ENCODE measurements at places on chromosomes 1 and 21.
A peak's percentile ranks its signal among the peaks of the same experiment; 100 is the strongest.

- no peak for DNase-seq
Observed at GRCh38 chr1:154953611-154954038, 2.3 kb downstream of the PBXIP1 start.

DNA sequence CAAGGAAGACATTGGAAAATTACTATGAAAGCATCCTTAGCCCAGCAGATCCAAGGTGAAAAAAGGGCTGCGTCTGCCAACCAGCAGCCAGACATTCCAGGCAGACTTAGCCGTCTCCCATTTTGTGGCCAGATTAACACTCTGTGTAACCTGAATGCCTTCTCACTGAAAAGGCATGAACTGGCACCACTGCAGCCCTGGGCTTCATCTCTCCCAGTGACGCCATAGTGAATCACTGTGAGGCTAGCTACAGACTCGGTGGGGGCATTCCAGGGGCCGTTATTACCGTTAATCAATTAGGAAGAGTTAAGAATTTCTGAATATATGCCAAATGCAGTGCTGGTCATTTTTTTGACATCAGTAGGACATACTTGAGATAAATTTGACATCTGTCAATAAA, 627.4 kb downstream of the LMO4 start:
- peak; percentile 97 for DNase-seq

GRCh38 chr1:13769212-13769611, 69.2 kb downstream of the PRDM2 start:
- DNase-seq, result no peak

GRCh38 chr21:16563795-16564194, 834.0 kb downstream of the USP25 start:
- DNase-seq, result peak; percentile 35

DNA sequence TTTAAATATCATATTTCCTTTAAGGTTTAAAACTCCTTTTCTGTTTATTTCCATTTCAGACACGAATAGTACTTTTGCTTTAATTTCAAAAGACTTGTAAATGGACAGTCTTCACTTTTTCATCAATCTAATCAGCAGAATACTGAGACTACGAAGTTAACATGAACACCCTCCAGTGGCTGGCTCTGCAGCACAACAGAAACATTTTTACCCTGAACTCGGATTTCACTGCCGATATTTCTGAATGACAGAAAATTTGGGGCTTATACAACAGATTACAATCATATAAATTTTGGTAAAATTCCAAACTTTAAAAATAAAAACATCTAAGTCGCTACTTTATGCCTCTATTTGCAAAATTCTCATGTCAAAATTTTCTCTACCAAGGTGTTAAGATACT, 86.2 kb downstream of the AKT3 start:
- no peak for DNase-seq

DNA sequence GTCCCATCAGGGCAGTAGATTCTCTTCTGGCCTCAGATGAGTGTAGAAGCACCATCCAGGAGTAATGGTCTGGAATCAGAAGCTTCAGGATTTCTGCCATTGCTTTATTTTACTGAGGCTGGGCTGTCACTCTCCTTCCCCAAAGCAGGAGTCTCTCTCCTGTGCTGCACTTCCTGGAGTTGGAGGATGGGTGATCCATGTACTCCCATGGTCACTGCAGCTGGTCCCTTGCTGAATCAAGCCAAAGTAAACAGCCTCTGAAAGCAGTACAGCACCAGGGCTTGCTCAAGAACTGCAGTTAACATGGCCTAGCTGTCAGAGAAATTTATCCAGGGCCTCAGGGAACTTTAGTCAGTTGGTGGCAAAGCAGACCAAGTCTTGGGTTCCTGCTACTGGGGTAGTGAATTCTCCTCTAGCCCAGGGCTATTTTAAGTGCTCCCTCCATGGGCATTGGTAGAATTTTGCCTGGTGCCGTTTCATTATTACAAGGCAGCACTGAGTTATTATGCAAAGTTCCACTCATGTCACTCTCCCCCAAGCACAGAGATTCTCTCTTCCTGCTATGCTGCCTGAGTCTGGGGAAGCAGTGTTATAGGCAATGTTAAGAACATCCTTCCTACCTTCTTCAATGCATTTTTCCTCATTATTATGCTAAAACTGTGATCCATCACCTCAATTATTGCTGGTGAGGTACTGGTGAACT, 29.5 kb downstream of the DRAM2 start:
- DNase-seq, result no peak

DNA sequence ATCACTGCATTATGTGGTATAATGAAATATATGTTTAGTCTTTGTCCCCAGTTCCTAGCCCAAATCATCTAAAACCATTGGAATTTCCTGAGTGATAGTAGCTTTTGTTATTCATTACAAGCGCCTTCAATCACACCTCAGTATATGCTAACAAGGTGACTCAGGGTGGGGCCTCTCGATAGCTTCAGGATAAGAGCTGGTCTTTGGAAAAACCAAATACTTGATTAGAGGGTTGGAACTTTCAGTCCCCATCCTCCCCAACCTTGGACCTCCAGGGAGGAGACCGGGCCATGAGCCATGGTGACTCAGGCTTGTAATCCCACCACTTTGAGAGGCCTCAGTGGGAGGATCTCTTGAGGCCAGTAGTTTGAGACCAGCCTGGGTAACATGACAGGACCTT, 5.1 kb upstream of the BRDT start:
- DNase-seq, result no peak

DNA sequence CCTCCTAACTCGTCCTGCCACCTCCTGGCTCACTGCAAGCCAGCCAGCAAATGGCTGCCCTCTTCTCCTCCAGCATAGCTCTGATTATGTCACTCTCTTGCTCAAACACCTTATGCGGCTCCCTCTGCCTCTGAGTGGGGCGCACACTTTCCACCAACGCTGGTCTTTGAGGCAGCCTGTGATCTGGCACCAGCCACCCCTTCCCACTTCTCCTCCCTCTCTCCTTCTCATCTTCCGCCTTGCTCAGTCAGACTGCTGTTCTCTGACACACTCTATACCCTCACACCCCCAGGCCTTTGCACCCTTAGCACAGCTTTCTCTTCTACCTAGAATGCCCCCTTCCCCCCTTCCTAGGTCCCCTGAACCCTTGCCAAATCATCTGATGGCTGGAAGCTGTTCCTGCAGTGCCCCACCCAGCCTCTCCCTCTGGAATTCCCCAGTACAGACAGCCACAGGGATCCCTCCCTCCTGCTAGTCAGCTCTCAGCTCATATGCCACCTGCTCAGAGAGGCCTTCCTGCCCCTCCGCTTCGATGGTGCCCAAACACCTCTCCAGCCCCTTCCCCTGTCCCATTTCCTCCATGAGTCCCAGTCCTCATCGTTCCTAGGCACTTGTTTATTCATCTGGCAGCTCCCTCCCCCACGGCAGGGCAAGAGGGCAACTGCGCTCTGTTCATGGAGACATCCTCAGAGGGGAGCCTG, 21.7 kb upstream of the PEF1 start:
- DNase-seq, result peak; percentile 73

GRCh38 chr21:39347537-39347936, 1.4 kb downstream of the HMGN1 start:
- DNase-seq, result peak; percentile 12

GRCh38 chr1:14067711-14068110, 367.7 kb downstream of the PRDM2 start:
- no peak for DNase-seq

DNA sequence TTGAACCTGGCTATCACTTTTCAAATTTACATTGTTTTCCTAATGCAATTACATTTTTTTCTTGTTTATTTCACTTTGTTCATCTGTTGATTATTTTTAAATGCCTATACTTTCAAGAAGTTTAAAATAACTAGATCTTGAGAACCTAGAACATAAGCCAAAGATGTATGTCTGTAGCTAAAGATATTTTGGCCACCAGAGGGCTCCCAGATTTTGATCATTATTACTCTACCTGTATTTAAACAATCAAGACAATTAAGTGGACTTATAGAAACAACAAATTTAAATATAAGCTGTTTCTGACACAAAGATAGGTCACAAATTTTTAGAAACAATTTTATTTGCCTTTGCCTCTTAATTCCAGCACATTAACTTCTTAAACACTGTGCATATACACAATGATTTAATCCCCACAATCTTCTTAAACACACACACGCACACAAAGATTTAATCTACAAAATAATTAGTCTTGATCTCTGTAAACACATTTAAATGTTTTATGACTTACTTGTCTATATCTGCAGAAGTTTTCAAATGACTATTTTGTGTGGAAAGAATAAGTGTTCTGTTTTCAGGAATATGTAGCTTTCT, 380.0 kb downstream of the DSCAM start:
- DNase-seq, result no peak

GRCh38 chr1:240616018-240616417, 4.1 kb upstream of the GREM2 start:
- no peak for DNase-seq

DNA sequence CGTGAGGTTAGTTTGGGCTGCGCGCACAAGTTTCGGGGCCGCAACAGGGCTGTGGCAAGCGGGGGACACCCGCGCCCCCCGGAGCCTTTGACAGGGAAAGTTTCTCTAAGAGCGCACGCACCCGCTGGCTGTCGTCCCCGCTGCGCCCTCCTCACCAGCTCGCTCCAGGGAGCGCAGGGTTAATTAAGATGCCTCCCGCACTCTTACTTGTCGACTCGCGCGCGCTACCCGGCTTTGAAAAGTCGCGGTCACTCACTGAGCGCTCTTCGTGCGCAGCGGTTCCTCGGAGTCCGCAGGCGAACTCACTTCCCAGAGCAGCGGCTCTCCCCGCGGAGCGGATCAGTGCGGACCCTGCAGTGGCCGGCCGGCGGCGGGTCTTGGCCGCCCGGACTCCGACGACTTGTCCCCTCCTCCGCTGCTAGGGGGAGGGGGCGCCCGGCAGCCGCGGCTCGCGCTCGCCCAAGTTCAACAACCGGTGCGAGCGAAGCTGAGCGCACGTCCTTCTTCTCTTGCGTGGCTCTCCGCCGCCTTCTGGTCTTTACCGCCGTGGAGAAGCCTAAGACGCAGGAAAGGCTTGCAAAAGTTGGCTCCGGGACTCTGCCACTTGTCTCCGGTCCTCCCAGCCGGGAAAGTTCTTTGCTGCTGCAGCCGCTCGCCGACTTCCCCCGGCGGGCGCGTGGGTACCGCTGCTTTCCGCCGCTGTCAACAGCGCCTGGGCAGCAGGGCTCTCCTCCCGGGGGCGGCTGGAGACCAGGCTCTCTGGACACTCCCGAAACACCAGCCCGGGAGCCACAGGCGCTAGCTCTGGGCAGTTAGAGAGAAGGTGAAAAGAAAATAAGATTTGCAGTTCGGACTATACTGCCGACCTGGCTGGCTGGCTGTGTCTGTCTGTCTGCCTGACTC, 506 bp downstream of the JUN start:
- peak; percentile 61 for DNase-seq

- DNase-seq, result no peak
Observed at GRCh38 chr1:145997016-145997717, 788 bp upstream of the TXNIP start.

DNA sequence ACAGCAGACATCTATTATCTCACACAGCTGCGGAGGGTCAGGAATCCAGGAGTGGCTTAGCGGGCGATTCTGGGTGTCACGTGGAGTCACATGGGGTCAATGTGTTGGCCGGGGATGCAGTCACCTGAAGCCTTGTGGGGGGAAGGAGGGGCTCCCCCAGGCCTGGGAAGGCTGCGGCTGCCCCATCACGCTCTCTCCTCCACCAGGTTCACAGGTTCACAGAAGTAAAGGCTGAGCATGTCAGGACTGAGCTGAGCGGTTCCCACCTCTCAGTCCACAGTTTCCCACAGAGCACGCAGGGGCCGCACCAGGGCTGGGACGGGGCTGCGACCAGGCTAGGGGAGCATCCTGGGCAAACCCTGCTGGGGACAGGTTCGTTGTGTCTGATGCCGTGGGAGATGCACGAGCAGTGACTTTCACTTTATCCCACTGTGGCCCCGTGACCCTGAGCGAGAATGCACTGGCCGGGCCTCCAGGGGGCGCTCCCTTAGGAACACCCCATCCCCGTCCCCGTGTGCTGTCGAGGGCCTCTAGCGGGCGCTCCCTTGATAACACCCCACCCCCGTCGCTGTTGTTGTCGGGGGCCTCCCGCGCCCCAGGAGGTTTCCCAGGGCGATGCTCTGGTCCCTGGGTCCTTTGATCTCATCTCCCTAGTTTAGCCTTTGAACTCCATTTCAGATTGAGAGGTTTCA, 73.2 kb upstream of the TRAPPC10 start:
- DNase-seq, result peak; percentile 60

GRCh38 chr21:32520875-32521735, 64.2 kb downstream of the TCP10L start:
- peak; percentile 99 for DNase-seq

- DNase-seq, result no peak
Observed at GRCh38 chr1:162168261-162168660, 98.8 kb downstream of the NOS1AP start.

GRCh38 chr1:168408539-168408865, 127.8 kb downstream of the TBX19 start:
- peak; percentile 35 for DNase-seq

GRCh38 chr1:204113896-204114295, 37.9 kb downstream of the ETNK2 start:
- peak; percentile 43 for DNase-seq

DNA sequence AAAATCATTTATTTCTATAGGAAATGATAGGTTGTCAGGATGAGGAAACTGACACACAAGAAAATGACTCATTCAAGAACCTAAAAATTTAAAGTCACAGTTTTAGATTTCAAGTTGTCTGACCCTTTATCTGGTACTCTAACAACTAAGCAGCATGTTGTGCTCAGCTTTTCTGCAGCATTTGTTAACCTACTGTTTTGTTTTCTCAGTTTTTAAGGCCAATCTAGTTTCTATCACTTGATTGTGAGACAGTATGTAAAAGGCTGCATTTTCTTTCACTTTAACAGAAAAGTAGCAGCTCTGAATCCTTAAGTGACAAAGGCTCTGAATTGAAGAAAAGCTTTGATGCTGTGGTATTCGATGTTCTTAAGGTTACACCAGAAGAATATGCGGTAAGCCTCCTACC, 59.1 kb downstream of the RALGPS2 start:
- no peak for DNase-seq

GRCh38 chr1:110476028-110476765, 25.2 kb downstream of the PROK1 start:
- DNase-seq, result no peak

- no peak for DNase-seq
Observed at GRCh38 chr1:84876353-84876752, 16.7 kb downstream of the LPAR3 start.

DNA sequence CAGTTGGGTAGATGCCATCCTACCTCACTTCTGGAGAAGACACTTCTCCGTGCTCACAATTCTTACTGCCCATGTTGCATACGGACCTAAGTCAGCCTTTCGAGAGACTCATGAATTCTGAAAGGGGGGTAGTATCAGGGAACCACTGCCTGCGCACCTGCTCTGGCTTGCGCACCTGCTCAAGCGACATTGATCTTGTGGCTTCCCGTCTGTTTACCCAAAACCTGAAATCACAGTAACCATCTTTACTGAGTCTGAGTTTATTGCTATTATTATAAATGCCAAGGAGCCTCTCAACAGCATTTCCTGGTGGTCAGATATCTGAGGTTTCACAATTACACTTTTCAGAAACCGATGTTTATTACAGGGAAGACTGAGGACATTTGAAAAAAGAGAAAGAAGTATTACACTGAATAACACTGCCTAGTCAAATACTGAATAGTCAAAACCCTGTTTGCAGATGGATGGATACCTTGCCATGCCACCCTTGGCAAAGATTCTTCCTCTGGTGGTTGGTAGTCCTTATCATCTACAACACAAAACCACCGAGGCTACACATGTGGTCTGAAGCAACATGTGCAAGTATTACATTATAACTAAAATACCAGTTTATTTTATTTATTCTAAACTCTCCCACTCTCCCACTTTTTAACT, 208.7 kb downstream of the SIPA1L2 start:
- no peak for DNase-seq

- no peak for DNase-seq
Observed at GRCh38 chr1:45477646-45478045, 13.3 kb downstream of the TESK2 start.
